ENCODE measurements at places on chromosomes 11 and 22.

DNA sequence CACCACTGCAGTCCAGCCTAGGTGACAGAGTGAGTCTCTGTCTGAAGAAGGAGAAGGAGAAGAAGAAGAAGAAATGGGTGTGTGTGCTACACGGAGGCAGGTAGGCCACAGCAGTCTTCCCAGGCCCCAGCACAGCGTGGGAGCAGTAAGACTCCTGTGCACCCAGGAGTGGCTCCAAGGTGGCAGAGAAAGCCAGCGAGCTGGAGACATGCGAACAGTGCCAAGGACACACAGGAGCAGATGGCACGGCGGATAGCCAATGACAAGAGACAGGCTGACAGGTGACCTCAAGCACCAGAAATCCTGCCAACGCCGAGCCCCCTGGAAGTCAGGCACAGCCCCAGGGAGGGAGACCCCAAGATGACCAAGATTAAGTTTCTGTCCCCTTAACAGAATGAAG lies 9.0 kb upstream of the SCGB1A1 start:
- DNase-seq, result no peak

DNA sequence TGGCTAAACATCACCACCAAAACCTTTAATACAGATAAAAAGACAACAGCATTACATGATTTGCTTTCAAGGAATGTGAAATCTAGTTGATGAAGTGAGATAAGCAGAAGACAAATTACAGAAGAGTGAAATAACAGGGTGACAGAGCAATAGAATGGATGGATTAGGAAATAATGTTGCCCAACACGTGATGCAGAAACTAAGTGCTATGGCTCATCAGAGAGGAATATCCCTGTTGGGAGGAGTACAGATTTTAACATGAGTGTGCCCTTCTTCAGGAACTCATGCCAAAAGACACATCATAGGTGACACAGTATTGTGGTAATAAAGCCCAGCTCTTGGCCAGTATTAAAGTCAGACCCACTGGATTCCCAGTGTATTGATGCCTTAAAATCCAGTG lies 176.6 kb upstream of the RAG2 start:
- DNase-seq, result no peak

- DNase-seq, result no peak
These were observed at the start of gene USH1C for GRCh38 chr11:17544181-17544622. TSS of gene USH1C (minus strand) at chr11:17544416. CDS start at chr11:17544307, 109 bp downstream.

- peak; percentile 54 for DNase-seq
These were observed 525 bp downstream of the BIK start for GRCh38 chr22:43110927-43111623.

GRCh38 chr11:94786264-94787126 lies 18.3 kb downstream of the AMOTL1 start:
- no peak for DNase-seq

DNA sequence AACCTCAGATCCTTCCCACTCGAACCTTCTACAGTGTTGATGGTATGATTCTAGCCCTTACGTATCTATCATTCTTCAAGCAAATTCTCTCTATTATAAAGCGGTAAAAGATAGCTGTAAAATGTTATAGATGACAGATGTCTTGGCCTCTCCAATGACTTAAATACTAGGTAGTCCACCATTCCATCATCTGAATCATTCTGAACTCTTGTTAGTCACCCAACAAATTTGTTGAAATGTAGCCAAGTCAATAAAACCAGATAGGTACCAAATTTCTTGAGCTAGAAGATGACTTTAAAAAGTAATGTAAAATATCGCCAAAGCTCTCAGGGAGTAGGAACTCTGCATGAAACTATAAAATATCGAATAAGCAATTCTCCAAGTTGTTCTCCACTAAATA lies 32.6 kb upstream of the PICALM start:
- DNase-seq, result no peak

DNA sequence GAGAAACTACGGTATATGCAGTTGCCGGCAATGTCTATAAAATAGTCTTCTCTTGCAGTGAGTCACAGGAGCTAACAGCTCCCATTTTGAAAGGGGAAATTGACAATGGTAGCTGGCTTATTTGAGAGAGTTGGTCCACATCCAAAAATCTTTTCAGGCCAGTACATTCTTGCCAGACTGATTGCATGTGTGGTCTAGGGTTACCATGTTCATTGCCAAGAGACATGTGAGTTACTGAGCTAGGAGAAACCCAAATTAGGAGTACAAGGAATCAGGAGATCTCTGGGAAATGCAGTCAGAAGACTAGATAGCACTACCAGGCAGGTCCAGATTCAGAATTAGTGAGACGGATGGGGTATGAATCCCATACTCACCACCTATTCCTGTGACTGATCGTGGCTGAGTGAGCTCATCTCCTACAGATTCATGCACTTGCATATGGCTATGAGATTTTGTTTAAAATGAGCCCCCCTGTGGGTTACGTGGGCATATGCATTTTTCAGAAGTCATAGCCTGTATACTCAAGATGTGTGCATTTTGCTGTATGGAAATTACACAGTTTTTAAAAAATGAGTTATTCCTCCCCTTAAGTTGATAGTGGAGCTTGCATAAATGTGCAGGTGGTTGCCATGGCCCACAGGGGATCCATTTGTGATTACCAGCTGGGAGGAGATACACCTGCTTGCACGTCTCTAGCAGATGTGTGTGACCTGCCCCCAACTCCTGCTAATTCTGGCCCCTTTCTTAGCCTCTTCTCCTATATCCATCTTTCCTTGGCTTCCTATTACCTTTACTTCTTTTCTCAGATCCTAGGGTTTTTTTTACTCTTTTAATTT lies 102.7 kb downstream of the COMMD9 start:
- no peak for DNase-seq

DNA sequence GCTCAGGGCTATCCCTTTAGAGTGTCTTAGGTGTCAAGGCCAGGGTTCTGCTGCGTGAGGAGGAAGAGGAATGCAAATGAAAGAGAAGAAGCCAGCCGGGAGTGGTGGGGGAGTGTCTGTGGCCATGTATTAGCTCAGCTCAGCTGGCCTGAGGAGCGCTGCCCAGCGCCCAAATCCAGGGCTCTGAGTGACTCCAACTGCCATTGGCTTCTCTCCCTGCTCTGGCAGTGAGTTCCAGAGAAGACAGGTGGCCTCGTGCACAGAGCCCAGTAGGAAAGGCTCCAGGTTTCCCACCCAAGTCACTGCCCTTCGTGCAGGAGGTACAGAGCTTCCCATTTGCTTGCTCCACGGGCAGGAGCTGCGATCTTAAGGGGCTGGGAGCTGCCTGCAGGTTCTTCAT lies 302.0 kb downstream of the KIRREL3 start:
- DNase-seq, result no peak

DNA sequence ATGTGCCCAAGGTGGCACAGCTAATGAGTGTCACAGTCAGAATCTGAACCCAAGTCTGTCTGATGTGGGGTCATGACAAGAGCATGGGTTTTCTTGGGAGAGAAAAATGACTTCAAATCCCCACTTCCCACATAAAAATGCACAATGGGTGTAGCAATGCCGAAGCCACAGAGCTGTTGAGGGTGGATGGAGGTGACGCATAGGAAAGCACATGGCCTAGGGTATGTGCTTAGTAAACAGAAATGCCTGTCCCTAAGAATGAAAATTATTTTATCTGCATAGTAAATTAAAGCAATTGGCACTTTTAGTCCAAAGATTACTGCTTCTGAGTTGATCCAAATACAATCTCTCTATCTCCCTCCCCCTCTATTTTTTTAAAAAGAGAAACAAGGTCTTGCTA lies 10.9 kb downstream of the MICAL3 start:
- DNase-seq, result no peak
